OCI-LY7 (cell line): ENCODE measurements at places on chromosomes 3 and 15.

- DNase-seq: no peak
Observed at GRCh38 chr3:79767194-79767904, 449 bp downstream of the ROBO1 start.

GRCh38 chr15:92657486-92657885 lies 1.9 kb upstream of the FAM174B start:
- no peak for DNase-seq

GRCh38 chr3:141557961-141558706 lies 71.3 kb downstream of the RASA2 start:
- DNase-seq: no peak

GRCh38 chr3:136069933-136070332 lies 104.4 kb downstream of the PPP2R3A start:
- DNase-seq: no peak

DNA sequence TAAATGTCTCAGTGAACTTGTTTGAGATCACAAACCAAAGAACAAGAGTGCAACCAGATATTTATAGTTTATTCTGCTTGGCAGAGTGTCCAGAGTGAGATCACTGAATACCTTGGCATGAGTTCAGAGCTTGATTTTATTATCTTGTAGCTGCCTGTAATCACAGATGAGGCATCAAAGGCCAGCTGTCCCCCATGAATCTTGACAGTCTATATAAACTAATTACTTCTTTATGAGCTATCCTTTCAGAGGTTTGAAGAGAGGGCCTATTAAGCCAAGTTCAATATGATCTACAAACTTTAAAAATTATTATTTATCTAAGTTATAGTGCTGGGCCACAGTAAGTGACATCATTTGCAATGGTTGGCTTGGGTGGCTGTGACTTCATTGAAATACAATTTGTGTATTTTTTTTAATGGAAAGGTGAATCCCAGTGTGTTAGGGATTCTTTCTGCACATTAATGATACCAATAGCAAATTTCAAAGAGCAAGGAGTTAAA lies 251.5 kb downstream of the CLSTN2 start:
- no peak for DNase-seq

DNA sequence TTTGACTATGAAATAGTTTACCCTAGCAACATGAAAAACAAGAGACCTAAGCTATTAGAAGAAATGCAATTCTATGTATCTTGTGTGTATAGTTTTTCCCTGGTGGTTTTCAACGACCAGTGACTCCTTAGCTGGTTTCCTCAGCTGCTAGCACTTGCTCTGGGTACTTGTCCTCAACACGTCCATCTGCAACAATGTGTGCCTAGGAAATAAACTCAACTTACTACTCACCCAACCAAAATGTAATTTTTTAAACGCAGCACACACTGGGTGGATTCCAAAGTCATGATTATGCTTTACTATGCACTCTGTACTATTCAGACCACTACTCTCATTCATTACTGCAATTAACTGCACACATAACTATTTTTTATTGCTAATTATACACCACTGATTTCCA lies 31.0 kb downstream of the CPA3 start:
- no peak for DNase-seq

DNA sequence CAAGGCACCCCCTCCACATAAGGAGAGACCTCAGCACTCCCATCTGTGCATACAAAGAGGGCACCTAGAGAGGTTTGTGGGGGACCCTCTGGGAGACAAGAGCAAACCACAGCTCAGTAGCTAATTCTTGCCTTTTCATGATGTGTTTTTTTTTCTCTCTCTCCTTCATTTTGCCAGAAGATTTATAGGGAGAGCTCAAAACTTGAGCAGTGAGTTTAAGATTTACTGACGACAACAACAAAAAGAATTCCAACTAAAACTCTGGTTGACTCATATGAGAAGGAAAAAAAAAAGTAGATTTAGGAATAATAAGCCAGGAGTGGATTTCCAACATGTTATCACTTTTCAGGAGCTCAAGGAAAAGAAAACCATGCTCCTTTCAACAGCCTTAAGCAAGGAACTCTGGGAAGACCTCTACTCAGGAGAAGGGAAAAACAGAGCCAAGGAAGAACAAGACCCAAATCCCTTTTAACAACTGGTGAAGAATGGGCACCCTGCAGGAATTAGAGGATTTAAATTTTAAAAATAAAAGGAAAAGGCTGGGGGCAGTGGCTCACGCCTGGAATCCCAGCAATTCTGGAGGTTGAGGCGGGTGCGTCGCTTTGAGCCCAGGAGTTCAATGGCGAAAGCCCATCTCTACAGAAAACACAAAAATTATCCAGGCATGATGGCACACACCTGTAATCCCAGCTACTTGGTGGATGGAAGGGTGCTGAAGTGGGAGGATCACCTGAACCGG lies 58.2 kb upstream of the RAD18 start:
- DNase-seq: no peak
